ENCODE measurements at places on chromosomes 16 and 17. TPM values are rescaled to one million over a fixed set of nuclear protein-coding genes. Genes with fewer than 3 reads are reported as not detected.
A peak's percentile ranks its signal among the peaks of the same experiment; 100 is the strongest.

GRCh38 chr17:57281887-57282286 lies 25.6 kb downstream of the MSI2 start:
- DNase-seq, result no peak
- no peak overlapping the region for H3K27ac ChIP-seq
- H3K27me3 ChIP-seq, result no peaks in the 10 kb centered on the region
- no peaks in the 10 kb centered on the region for H3K36me3 ChIP-seq

DNA sequence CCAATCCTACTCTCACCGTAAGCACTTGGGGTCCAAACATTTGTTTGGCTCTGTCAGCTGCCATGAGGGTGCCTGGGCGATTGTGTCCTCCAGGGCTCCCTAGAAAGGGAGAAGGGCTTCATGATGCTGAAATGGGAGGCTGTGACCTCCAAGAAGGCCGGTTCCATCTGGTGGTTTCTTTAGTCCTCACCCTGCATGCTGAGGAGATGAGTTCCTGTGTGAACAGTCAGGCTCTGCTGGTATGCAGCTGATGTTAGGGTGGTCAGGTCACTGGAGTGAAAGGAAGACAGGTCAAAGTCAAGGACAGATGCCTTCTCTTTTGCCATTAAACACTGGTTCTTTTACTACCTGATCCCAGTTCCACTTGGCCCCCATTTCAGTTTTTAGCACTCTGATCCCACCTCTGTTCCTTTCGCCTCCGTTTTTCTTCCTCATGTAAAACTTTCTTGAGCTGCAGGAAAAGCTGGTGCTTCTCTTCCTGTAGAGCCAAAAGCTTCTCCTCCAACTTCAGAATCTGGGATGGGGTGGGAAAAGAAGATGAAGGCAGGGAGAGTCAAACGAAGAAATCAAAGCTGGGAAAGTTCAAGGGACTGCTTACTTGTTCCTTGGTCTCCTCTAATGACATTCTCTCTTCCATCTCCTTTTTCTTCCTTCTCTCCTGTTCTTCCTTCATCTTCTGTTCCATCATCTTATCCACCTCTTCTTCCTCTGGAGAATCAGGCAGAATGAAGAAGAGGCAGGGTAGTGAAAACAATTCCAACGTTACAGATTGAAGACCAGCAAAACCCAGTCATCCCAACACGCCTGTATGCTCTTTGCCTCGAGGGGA lies 1.1 kb downstream of the GPS2 start:
- H3K4me1 ChIP-seq, result peaks cover 63% of the 10 kb centered on the region
- no peak for DNase-seq
- H3K27ac ChIP-seq, result peak overlapping the region; percentile 85
- H3K36me3 ChIP-seq, result peaks cover 33% of the 10 kb centered on the region
- H3K4me3 ChIP-seq, result peak overlapping the region; percentile 94
- no peaks in the 10 kb centered on the region for H3K27me3 ChIP-seq

Gene NUTF2
- total RNA-seq, result 114 TPM

DNA sequence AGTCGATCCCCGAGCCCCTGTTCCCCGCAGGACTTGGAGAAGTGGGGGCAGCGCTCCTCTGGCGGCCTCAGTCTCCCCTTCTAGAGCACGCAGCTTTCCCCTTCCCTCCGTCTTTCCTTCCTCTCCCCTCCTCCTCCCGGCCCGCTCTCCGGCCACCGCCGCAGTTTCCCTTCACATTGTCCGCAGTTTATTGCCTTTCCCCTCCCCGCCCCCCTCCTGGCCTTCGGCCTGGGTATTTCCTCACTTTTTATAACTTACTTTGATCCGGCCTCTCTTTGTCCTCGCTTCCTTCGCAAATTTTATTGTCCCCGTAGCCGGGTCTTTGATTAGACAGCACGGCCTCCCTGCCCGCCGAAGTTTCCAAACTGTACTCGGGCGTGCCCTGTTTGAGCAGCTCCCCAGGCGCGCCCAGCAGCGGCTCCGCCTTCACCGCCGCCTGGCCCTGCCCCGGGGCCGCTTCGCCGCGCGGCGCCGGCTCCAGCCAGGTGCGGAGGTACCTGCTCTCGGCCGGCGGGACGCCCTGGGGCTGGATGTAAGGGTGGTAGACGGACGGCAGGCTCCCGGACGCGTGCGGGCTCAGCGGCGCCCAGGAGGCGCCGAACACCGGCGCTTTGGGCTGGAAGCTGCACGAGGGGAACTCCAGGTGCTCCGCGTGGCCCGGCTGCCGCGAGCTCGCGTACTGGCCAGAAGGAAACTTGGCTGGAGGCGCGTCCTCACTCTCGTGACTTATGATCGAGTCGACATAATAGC lies 488 bp downstream of the HOXB9 start:
- H3K4me3 ChIP-seq, result peak overlapping the region; percentile 94

Gene EPN3
- total RNA-seq, result not detected

DNA sequence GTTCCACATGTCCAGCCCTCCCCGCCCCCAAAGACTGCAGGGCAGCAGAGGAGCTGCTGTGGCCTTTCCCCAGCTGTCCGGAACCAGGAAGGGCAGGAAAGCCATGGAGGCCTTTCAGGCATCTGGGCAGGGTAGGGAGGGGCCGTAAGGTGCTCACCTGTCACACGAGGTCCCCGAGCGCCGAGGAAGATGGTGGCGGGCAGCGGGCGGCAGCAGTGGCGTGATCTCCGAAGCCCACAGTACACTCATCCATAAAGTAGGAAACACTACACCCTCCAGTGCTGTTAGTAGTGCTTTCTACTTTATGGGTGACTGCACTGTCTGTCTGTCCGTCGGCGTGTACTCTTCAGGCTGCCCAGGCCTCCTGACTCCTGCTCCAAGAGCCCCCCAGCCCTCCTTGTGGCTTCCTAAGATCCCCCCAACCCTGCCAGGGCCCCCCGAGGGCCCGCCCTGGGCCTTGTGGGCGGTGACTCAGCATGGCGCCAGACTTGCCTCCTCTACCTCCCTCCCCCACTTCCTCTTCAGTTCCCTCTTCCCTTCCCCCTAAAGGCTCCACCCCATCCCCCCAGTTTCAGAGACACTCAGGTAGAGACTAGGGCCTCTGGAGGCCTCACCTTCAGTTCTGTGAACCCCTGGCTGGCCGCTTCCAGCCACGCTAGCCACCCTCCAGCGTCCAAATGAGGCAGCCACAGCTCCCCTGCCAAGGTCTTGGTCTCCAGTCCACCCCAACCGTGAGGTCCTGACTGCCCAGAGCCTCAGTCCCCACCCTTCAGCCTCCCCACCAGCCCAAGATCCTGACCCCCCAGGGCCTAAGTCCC lies 2.6 kb upstream of the TSPOAP1 start:
- H3K4me1 ChIP-seq, result peaks cover 79% of the 10 kb centered on the region
- DNase-seq, result peak; percentile 80
- H3K4me3 ChIP-seq, result peak overlapping the region; percentile 80
- no peaks in the 10 kb centered on the region for H3K27me3 ChIP-seq

DNA sequence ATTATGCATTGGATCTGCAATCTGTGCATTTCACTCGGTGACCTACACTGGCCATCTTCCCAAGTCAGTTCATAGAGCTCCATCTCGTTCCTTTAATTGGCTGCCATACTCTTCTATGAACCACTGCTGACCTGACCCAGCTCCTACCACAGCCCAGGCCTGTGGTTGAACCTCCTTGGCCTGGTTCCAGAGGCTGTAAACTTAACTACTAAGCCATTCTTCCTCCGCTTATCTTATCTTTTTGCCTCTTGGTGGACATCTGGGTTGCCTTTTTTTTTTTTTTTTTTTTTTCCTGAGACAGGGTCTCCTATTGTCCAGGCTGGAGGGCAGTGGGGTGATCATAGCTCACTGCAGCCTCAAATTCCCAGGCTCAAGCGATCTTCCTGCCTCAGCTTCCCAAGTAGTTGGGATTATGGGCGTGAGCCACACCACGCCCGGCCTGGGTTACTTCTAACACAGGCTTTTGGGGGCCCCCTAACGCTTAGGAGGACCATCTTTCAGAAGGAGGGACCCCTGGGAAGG lies 18.3 kb downstream of the COQ7 start:
- H3K4me1 ChIP-seq, result peaks cover 8% of the 10 kb centered on the region
- H3K4me3 ChIP-seq, result no peak overlapping the region
- H3K36me3 ChIP-seq, result no peaks in the 10 kb centered on the region
- DNase-seq, result no peak

- peaks cover 16% of the 10 kb centered on the region for H3K4me1 ChIP-seq
- no peak overlapping the region for H3K27ac ChIP-seq
- H3K4me3 ChIP-seq, result no peak overlapping the region
These were observed 75.6 kb downstream of the ABR start for GRCh38 chr17:1104222-1104621.

GRCh38 chr17:43531955-43532354 lies 14.2 kb downstream of the ETV4 start:
- H3K4me1 ChIP-seq, result peaks cover 3% of the 10 kb centered on the region
- no peak overlapping the region for H3K27ac ChIP-seq
- no peaks in the 10 kb centered on the region for H3K27me3 ChIP-seq
- no peak for DNase-seq

DNA sequence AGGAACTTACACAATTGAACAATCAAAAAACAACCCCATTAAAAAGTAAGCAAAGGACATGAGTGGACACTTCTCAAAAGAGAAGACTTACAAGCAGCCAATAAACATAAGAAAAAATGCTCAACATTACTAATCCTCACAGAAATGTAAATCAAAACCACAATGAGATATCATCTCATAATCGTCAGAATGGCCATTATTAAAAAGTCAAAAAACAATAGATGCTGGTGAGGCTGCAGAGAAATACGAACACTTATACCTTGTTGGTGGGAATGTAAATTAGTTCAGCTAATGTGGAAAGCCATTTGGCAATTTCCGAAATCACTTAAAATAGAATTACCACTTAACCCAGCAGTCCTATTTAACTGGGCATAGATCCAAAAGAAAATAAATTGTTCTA lies 301.9 kb upstream of the KCNJ16 start:
- no peak overlapping the region for H3K27ac ChIP-seq
- H3K4me1 ChIP-seq, result no peaks in the 10 kb centered on the region
- no peaks in the 10 kb centered on the region for H3K27me3 ChIP-seq
- no peaks in the 10 kb centered on the region for H3K36me3 ChIP-seq

- no peak overlapping the region for H3K27ac ChIP-seq
- no peak overlapping the region for H3K4me3 ChIP-seq
- H3K4me1 ChIP-seq, result no peaks in the 10 kb centered on the region
- no peak for DNase-seq
These were observed 25.0 kb downstream of the CBFA2T3 start for GRCh38 chr16:88951989-88952388.

GRCh38 chr16:20984019-20984418 lies 83.4 kb downstream of the LYRM1 start:
- H3K36me3 ChIP-seq, result no peaks in the 10 kb centered on the region
- H3K27ac ChIP-seq, result no peak overlapping the region
- H3K4me3 ChIP-seq, result no peak overlapping the region
- peaks cover 6% of the 10 kb centered on the region for H3K27me3 ChIP-seq

- no peak overlapping the region for H3K4me3 ChIP-seq
- H3K27me3 ChIP-seq, result no peaks in the 10 kb centered on the region
- peaks cover 20% of the 10 kb centered on the region for H3K36me3 ChIP-seq
- peaks cover 3% of the 10 kb centered on the region for H3K4me1 ChIP-seq
- DNase-seq, result no peak
These were observed 37.1 kb downstream of the NXPH3 start for GRCh38 chr17:49612726-49613125.

DNA sequence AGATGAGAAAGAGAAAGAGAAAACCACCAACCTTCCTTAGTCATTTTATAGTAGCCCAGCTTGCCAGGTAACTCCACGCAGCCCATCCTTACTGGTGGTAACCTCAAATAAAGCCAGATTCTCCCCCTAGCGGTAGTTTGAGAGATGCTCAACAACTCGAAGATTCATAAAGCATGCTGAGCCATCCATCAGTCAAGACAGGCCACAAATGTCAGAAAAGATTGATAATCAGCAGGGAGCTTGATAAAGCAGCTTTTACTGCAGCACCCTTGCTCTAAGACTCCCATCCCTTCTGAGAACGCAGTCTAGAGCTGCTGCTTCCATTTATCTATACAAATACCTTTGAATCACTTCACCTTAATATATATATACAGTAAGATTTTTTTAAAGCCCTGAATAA lies 451.5 kb upstream of the HSBP1 start:
- no peaks in the 10 kb centered on the region for H3K4me1 ChIP-seq
- no peak overlapping the region for H3K4me3 ChIP-seq
- peaks cover 16% of the 10 kb centered on the region for H3K27me3 ChIP-seq
- DNase-seq, result no peak

- H3K27ac ChIP-seq, result no peak overlapping the region
- no peaks in the 10 kb centered on the region for H3K27me3 ChIP-seq
- DNase-seq, result no peak
- peaks cover 21% of the 10 kb centered on the region for H3K36me3 ChIP-seq
- H3K4me1 ChIP-seq, result peaks cover 16% of the 10 kb centered on the region
These were observed 13.9 kb downstream of the BRD7 start for GRCh38 chr16:50354629-50355456.

Gene SBK1
- 1.1 TPM for total RNA-seq

DNA sequence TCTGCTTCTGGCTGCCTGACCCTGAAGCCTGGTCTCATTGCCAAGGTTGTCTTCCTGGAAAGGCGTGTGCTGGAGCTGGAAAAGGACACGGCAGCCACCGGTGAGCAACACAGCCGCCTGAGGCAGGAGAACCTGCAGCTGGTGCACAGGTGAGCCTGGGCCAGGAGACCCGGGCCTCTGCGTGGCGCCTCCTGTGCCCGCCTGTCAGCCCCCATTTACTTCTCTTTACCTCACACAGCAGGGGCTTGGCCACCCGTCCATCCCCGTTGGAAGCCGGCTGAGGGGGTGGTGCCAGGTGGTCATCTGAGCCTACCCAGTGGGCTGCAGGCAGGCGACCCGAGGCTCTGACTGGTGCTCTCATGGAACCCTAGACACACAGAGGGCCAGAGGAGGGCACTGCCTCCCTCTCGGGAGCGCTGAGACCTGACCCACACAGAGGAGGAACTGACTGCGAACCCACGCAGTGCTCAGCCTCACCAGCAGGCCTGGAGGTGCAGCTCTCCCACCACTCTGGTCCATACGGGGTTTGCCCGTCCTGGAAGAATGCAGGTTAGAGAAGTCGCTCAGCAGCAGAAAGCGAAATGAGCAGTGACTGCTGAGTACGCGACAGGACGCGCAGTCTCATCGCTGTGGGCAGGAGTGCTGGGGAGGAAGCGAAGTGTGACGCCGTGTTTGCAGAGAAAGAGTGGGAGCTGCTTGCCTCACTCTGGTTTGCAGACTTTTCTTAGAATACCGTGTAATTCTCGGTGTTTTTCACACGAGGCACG lies 21.9 kb upstream of the CAPN15 start:
- peaks cover 4% of the 10 kb centered on the region for H3K4me1 ChIP-seq
- no peak for DNase-seq
- no peaks in the 10 kb centered on the region for H3K27me3 ChIP-seq

GRCh38 chr17:33099906-33100305 lies 108.3 kb downstream of the SPACA3 start:
- no peak overlapping the region for H3K4me3 ChIP-seq
- DNase-seq, result no peak
- H3K27me3 ChIP-seq, result peaks cover 7% of the 10 kb centered on the region
- no peaks in the 10 kb centered on the region for H3K36me3 ChIP-seq

Gene ESRP2
- 0.12 TPM for total RNA-seq

DNA sequence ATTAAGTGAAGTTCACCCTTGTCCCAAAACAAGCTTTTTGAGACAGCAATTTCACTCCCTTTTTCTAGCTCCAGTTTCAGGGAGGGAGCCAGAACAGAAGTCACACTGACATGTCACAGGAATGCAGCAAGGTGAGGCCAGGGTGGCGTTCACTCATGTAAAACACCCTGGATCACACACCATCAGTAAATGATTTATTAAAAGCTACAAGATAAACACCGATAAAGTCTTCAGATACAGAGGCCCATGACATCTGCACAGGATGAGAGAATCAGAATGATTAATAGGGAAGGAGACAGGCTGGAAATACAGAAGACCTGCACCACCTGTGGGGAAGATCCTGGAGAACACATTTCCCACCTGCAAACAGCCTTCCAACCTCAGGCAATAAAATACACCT lies 77.5 kb upstream of the DYNLRB2 start:
- no peaks in the 10 kb centered on the region for H3K36me3 ChIP-seq
- H3K4me1 ChIP-seq, result peaks cover 4% of the 10 kb centered on the region
- DNase-seq, result no peak
- no peak overlapping the region for H3K27ac ChIP-seq
